LoVo (cell line): ENCODE measurements at places on chromosomes 2 and 18.
A peak's percentile ranks its signal among the peaks of the same experiment; 100 is the strongest.

DNA sequence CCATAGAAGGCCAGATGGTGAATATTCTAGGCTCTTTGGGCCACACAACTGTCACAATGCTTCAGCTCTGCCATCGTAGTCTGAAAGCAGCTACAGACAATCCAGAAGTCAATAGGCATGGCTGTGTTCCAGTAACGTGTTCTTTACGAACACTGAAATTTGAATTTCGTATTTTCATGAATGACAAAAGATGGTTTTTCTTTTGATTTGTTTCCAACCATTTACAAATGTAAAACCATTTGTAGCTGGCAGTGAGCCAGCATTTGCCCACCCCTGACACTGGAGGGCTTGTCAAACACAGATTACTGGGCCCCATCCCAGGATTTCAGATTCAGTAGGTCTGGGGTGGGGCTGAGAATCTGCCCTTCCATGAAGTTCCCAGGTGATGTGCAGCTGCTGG, 83.0 kb upstream of the ATG16L1 start:
- DNase-seq, result no peak

- no peak for DNase-seq
Observed at GRCh38 chr2:10075571-10076209, 4.5 kb downstream of the CYS1 start.

DNA sequence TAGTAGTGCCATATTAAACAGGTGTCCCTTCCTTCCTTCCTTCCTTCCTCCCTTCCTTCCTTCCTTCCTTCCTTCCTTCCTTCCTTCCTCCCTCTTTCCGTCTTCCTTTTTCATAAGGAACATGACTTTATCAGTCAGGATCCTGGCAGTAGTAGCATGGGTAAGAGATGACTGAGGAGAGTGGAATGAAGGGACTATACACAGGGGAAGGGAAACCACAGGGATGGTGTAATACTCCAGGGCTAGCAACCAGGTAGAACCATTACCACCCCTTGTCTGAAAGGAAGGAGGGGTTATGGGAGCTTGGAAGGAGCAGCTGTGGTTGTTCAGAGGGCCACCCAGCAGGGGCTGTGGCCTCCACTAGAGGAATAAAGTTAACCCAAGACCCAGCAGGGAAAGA, 23.2 kb upstream of the KDM3A start:
- no peak for DNase-seq

- no peak for DNase-seq
Observed at GRCh38 chr2:81148323-81148722, 843.8 kb upstream of the LRRTM1 start.

GRCh38 chr2:208415255-208415654, 8.7 kb downstream of the PTH2R start:
- no peak for DNase-seq

DNA sequence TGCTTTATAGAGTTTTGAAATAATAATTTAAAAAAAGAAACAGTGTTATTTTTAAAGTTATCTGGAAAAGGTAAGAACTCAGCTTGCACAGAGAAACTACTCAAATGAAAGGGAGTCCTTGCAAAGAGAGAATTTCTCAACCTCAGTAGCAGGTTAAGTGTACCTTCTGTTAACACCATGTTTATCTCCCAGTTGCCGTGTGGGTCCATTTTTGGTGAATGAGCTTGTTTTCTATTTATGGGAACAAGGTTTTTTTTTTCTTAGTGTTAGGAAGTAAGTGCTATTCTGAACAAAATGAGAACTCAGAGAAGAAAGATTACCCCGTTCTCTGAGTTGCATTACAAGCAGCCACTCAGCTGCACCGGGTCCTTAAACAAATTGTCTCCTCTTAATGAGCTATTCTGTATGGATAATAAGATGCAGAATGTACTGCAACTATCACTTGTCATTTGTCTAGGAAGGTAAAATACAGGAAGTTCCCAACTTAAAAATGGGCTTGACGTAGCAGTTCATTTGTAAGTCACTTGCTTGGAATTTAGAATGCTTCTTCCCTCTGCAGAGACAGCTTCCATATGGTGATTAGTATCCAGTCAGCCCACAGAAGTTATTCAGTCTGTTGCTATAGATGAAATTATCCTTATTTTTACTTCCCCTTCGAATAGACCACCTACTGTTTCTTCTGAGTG, 74.9 kb downstream of the LTBP1 start:
- DNase-seq, result no peak

- DNase-seq, result no peak
Observed at GRCh38 chr2:54429054-54429453, 27.1 kb upstream of the SPTBN1 start.

GRCh38 chr2:205077159-205077558, 531.9 kb downstream of the PARD3B start:
- no peak for DNase-seq

- no peak for DNase-seq
Observed at GRCh38 chr2:33498291-33498956, 22.0 kb downstream of the RASGRP3 start.

DNA sequence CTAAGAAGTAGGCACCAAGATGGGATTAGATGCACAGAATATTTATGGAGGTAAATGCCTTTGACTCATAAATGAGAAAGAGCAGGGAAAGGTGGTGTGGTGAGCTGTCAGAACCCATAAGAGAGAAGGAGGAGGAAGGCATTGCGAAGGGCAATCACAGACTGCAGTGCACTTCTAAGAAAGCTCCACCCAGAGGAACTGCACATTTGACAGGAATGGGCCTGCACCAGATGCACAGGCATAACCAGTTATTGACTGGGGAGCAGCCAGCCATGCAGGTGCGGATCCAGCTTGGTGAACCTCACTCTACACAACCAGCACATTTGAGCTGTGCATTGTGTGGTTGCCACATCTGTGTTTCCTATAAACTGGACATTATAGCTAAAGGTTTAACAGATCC, 62.2 kb upstream of the L3MBTL4 start:
- no peak for DNase-seq

- DNase-seq, result no peak
Observed at GRCh38 chr2:133975676-133976428, 278.0 kb upstream of the MGAT5 start.

DNA sequence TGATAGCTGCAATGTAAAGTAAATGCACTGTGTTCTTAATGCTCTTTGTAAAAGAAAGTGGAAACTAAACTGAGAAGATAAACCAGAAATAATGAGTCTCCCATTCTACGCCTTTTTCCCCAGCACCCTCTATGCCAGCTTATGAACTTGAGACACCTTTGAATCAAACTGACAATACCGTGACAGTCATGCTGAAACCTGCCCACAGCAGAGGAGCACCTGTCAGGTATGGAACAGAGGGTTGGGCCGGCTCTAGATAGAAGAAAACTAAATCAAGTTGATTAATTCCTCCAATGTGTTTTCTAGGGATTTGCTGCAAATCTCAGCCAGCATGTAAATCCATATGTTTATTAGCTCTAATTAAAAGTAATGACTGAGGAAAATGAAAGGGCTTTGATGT, 520.6 kb upstream of the RAB12 start:
- DNase-seq, result no peak

DNA sequence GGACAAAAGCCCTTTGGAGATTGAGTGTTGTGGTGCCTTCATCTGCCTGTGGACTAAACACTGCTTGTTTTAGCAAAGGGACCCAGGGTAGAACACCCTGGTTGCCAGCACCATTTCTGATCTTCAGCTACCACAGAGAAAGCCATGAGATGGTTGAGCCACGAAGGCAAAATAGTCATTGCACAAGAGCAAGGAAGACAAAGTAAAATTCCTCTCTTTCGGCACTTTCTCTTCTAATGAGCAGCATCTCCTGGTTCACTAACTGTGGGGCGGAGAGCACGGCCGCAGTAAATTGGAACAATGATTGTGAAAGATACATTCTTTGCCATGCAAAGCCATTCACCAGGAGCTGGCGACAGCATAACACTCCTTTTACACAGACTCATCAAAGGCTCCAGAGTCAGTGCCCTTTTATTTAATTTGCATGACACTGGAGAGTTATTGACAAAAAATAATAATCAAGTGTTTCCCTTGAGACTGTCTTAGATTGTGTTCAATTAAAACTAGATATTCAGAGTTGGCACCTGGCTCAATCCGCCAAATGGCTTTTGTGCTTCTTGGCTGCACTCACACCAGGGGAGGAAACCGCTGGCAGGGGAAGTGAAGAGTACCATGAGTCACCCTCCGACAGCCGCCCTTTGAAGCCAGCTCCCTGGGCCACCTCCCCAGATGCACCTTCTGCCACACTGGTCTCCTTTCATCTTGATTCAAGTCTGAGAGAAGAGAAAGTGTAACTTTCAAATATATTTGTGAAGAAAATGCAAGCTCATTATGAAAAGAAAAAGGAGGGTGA, 100.5 kb upstream of the MEIS1 start:
- peak; percentile 73 for DNase-seq

GRCh38 chr2:123953846-123954245, 71.2 kb upstream of the CNTNAP5 start:
- DNase-seq, result peak; percentile 44

DNA sequence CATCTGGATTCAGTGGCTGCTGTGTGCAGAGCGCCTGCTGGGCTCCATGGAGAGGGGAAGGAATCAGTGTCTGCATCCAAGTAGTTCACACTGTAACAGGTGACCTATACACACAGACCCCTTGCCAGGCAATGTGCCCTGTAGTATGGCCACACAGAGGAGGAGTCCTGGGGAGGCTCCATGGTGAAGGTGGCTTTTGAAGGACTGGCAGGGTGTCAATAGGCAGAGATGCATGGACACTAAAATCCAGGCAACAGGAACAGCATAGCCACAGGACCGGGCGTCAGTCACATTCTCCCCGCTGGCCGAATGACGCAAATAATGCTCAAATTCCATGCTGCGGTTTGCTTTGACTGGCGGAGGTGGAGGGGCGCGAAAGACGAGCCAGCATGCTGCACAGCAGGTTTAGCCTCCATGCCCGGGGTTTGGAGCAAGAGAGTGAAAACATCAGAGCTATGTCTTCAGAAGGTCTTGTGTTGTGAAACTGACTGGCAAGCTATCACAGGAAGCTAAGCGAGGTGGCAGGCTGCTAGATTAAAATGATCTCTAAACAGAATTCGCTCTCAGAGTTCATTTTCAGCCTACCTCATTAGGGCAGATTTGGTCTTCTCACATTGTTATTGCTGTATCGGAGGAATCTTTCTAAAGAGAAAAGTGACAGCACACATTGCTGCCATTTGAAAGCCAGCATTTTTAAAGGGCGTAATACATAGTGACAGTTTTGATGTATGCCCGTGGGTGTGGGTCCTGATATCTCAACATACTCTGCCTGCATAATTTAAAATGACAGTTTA, 1.2 kb upstream of the CHMP1B start:
- peak; percentile 58 for DNase-seq

DNA sequence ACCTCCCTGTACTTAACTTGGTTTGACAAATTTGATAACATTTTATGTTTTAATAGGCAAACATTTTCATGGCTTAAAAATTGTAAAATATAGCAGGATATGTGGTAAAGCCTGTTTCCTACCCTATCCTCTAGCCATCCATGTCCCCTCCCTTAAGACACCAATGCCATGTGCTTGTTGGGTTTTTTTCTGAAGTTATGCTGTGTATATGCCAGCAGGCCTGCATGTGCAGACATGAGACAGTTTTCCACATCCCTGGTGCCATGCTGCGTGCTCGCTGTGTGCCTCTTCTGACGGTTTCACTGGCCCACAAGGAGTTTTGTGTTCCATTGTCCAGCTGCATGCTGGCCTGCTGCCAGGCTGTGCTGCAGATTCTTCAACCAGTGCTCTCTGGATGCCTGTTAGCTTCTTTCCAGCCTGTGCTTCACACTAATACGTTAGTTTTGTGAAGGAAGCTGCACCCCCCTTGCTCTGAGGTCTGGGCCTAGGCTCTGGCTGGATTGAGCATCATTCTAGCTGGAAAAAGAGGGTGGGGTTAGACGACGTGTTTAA, 16.9 kb downstream of the INPP4A start:
- DNase-seq, result no peak

GRCh38 chr2:104025295-104025694, 828.6 kb upstream of the POU3F3 start:
- DNase-seq, result no peak

- peak; percentile 94 for DNase-seq
Observed at GRCh38 chr18:63367053-63367953, at the start of gene KDSR. Gene KDSR (minus strand): TSS chr18:63367206. CDS start chr18:63367118, 88 bp downstream.

- no peak for DNase-seq
Observed at GRCh38 chr2:134231965-134232340, 21.9 kb upstream of the MGAT5 start.

- peak; percentile 89 for DNase-seq
Observed at GRCh38 chr2:27428978-27429541, 629 bp downstream of the NRBP1 start.

GRCh38 chr2:39902103-39902502, 123.0 kb upstream of the THUMPD2 start:
- DNase-seq, result no peak

DNA sequence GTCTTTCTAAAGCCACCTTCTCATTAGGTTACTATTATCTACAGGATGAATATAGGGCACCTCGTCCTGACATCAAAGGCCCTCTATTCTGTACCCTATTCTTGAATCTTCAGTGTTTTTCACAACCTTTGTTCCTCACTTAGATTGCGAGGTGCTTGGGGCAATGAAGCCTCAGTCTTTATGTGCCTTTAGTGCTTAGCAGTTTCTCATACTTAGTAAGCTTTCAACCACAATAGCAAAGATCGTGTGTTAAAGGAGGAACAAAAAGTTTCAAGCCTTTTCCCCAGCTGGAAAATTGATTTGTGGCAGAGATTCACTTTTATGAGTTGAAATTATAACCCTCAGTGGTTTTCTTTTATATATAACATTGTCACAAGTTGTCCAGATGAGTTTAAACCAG, 226.9 kb downstream of the MYO3B start:
- DNase-seq, result no peak

GRCh38 chr18:11392980-11393885, 216.2 kb upstream of the SLC35G4 start:
- DNase-seq, result no peak
